ENCODE measurements at places on chromosomes 4 and X.

DNA sequence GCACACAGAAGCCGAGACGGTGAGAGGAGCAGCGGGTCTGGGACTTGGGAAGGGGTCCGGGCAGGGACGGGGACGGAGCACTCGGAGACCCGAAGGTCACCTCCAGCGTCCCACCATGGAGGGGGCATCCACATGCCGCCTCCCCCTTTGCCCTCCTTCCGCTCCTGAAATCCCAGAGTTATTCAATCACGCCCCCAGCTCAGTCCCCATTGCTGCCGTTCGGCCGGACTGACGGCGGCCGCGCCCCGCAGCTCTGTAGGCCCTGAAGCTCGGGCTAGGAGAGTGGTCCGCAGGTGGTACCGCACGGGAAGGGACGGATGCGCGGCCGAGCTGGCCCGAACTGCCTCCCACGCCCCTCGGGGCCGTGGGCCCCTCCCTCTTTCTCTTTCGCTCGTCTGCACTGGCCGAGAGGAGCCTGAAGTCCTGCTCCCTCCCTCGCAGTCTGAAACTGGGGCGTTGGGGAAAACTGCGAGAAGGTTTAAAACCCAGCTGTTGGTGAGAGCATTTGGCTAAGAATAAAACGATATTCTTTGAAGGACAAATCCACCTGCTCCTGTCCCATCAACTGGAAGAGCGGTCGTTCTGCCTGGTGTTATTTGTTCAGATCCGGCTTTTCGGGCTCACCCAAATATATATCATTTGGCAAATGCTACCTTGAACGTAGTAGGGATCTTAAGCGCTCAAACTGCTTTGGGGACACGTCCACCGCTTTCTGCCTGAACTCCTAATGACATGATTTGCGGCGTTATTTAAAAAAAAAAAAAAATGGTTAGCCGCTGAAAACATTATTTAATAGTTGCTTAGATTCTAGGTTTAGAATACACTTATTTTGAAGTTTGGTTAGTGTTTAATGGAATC is 719 bp downstream of the USO1 start:
- DNase-seq: peak; percentile 92

GRCh38 chr4:107432451-107432850 is 287.6 kb downstream of the PAPSS1 start:
- DNase-seq: peak; percentile 4

- DNase-seq: no peak
Measured at GRCh38 chr4:110172972-110173371, 25.4 kb downstream of the ELOVL6 start.

DNA sequence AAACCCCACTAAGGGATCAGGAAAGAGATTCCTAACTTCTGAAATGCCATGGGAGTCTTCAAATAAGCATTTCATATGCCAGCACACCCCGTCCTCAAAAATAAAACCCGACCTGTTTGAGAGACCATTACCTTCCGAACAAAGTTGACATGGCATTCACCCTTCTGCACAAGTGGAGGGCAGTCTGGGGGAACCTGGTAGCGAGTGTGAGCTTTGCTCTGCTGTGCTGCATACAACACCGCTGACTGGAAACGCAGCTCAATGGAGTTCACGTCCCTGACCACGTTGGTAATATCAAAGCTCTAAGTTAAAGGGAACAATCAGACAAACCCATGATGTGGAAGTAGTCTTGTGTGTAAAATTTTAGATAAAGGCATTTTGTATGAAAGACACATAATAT is 38.0 kb downstream of the MANBA start:
- no peak for DNase-seq

DNA sequence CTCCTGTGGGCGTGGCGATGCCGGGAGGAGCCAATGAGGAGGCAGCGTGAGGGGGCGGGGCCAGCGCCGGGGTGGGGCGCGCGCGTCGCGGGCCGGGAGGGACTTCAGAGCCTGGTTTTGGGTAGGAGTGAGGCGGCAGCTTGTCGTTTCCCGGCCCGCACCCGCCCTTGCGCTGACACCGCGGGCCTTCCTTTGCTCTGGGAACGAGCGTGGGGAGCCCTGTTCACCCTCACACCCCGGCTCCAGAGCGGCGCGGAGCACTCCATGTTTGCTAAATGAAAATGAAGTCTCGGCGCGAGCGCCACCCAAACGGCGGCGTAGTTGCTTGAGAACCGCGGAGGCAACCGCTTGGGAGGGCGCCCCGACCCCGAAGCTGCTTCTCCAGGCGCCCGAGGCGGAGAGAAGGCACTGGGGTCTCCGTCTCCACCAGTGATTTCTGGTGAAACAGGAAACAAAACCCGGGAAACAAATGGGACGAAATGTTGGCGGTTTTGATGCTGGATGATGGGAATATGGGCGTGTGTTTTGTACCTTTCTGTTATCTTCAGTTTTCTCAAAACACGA is 497 bp upstream of the GRPEL1 start:
- DNase-seq: no peak

- DNase-seq: peak; percentile 82
Measured at GRCh38 chr4:159227984-159228383, 125.1 kb downstream of the RAPGEF2 start.

- peak; percentile 2 for DNase-seq
Measured at GRCh38 chr4:110953191-110953590, 330.3 kb upstream of the PITX2 start.

DNA sequence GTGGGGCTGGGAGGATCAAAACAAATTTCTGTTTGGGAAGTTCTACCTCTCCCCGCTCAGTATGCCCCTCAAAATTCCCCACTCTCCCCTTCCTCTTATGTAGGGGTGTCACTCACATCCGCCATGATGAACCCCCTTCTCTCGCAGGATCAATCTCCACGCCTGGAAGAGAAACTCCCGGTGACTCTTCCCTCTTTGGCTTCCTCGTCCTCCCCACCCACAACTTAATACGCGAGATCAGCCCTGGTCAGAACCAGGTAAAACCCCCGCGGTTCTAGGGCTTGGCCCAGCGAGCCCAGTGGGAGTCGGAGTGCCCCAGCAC is 427 bp downstream of the LAMTOR3 start:
- peak; percentile 54 for DNase-seq

DNA sequence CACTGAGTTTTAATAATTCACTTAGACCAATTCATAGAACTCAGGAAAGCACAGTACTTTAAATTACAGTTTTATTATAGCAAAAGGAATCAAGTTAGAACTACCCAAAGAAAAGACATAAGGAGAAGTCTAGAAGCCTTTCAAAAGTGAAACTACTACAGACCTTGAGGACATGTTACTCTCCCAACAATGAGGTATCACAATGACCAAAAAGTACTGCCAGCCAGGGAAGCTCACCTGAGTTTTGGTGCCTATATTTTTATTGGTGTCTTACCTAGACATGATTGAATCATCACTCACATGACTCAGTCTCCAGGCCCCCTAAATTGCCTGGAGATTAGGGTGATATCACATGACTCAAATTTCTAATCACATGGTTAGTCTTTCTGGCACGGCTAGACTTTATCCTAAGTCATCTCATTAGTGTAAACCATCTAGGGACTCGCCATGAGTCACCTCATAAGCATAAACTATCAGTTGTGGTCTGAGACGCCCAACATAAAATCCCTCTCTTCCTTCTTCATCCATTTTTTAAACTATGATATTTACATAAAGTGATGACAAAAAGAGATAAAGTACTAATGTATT is 372.3 kb downstream of the TMA16 start:
- DNase-seq: no peak

DNA sequence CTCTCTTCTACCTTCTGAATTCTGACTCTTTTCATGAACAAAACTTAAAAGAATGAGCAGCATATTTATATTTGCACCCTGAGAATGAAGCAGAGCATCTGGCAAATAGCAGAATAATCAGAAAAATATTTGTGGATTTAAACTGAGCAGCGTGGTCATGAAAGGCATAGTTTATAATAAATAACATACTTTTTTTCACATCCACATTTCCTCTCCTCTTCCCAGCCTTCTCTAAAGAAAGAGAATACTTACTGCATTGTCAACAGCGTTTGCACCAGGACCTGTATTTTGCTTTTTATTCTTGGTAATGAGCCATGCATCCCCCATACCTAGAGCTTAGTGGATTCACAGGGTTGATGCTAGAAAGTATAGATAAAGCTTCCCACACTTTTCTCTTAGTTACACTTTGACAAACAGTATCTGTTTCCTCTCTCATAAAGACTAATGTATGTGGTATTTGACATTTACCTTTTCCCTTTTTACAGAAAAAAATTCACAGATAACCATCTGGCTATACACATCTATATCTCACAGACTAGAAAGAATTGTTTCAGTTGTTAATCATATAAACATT is 131.5 kb downstream of the PRSS12 start:
- DNase-seq: no peak

GRCh38 chr4:99979872-99980271 is 29.8 kb upstream of the H2AZ1 start:
- peak; percentile 26 for DNase-seq

Data from GM23248 (cell line).